ENCODE measurements at places on chromosomes 11 and 22.
A peak's percentile ranks its signal among the peaks of the same experiment; 100 is the strongest.

- DNase-seq = no peak
These were observed 4.4 kb upstream of the DDX17 start for GRCh38 chr22:38510416-38510970.

GRCh38 chr22:49295465-49295743, 532.3 kb downstream of the BRD1 start:
- no peak for DNase-seq

GRCh38 chr11:47715082-47715669, at the start of gene AGBL2:
TSS of gene AGBL2 (minus strand) at chr11:47715369. CDS start at chr11:47714650, 719 bp downstream.
- DNase-seq = peak; percentile 78

- no peak for DNase-seq
These were observed 28.7 kb downstream of the MCAM start for GRCh38 chr11:119288219-119288618.

- no peak for DNase-seq
These were observed 485.1 kb downstream of the OPCML start for GRCh38 chr11:133047036-133047770.

DNA sequence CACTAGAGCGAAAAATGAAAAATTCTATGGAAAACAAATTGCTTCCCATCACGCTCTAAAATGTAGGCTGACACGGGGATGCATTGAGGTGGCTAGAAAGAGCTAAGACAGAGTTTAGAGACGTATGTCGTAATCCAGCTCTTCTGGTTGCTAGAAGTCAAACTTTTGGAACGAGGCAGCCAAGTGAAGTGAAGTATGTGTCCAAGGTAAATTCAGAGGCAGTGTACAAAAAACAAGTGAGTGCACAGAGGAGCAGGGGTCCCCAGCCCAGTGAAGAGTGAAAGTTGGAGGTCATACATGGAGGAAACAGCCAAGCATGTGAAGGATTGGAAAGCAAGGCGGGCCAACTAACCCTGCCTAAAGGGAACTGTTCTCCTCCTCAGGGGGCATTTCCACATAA, 528.5 kb downstream of the NTM start:
- DNase-seq = no peak

GRCh38 chr11:32420937-32421901, 14.1 kb downstream of the WT1 start:
- no peak for DNase-seq

DNA sequence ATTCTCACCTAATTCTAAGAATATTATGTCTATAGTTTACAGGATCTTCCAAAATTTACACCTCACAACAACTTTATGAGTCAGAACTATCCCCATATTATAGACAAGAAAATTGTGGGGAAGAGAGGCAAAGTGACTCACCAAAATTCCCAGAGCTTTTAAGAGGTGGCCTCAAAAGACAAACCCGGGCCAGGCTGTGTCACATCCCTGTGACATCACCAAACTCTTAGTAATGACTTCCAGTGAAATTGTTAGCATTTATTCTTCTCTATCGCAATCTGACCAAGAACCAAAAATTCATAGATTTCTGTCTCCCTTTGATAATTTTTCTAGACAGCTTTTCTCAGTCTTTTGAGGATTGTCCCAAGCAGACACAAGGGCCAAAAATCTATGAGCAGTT, 134.3 kb downstream of the SNX19 start:
- no peak for DNase-seq

DNA sequence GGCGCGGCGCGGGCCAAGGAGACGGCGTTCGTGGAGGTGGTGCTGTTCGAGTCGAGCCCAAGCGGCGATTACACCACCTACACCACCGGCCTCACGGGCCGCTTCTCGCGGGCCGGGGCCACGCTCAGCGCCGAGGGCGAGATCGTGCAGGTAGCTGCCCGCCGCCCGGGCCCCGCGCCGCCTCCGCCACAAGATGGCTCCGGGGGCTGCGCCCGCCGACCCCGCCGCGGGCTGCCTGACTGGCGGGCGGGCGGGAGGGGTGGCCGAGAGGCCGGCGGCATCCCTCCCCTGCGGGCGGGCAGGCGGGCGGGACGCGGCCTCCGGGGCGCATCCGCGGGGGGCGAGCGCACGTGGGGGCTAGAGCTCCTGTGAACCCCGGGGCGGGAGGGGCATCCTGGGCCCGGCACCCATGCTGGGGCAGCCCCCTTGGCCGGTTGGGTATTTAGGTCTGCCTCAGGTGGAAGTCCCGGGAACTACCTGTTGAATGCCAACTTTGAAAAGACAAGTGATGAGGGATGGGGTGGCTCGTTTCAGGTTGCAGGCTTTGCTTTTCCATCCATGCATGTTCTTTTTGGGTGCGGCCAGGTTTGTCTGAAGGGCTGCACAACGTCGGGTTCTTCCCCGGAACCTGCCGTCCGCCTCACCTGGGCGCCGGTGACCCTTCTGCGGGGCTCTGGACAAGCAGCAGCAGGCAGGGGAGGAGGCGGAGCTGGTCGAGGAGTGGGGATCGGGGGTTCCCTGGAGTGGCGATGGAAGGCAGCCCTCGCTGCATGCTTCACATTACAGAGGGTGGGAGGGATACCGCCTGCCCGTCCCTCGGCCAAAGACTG, 760 bp downstream of the ZNRF3 start:
- DNase-seq = no peak

DNA sequence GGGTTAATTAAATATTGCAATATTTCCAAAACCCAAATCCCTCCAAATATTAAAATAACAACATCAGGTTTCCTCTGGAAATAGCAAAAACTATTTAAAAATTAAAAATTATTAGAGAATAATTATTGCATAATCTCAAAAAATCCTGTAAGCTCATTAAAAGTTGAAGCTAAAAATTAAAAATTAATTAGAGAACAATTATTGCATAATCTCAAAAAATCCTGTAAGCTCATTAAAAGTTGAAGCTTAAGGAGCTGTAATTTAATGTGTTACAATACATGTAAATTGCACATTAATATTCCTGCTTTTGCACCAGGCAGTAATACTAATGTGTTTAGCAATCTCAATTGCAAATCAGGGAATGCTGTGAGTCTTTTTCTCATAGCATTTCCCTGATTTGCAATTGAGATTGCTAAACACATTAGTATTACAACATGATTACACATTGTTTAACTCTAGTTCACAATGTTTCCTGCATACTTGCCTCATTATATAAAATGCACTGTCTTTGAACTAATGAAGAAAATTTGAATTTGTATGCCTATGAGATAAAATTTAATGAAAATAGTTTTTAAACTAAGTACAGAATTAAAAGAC, 247.7 kb downstream of the GUCY1A2 start:
- no peak for DNase-seq

- DNase-seq = no peak
These were observed 54.7 kb upstream of the KIRREL3 start for GRCh38 chr11:127055236-127055635.

DNA sequence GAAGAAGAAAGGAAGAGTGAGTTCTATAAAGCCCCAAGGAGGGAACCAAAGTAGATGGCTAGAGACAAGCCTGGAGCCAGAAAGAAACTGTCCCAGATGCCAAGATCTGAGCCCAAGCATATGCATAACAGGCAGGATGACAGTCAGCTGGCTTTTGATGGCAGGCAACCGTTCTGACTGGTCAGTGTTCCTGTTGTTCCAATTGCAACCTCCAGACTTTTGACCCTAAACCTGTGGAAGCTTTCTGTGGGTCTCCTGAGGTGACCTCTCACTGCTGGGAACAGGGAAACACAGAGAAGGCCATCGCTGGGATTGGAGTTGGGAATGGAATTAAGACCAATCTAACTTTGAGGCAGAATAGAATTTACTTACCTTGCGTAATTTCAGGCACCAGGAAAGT, 21.6 kb upstream of the NNMT start:
- no peak for DNase-seq

DNA sequence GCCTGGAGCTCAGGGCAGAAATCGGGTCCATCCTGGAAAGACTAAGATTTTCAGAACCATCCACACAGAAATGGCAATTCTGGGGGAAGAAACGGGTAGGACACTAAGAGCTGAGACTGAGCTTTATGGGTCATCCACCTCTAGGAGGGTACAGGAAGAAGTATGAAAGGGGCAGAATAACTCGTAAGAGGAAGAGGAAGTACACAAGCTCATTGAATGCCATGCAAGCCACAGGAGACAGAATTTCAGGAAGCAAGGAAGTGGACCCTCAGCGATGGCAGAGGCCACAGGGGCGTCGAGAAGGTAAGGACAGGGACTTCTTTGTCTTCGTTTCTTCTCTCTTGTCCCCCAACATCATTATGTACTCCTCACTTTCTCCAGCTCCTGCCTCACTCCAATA, 169.6 kb downstream of the MAML2 start:
- no peak for DNase-seq

DNA sequence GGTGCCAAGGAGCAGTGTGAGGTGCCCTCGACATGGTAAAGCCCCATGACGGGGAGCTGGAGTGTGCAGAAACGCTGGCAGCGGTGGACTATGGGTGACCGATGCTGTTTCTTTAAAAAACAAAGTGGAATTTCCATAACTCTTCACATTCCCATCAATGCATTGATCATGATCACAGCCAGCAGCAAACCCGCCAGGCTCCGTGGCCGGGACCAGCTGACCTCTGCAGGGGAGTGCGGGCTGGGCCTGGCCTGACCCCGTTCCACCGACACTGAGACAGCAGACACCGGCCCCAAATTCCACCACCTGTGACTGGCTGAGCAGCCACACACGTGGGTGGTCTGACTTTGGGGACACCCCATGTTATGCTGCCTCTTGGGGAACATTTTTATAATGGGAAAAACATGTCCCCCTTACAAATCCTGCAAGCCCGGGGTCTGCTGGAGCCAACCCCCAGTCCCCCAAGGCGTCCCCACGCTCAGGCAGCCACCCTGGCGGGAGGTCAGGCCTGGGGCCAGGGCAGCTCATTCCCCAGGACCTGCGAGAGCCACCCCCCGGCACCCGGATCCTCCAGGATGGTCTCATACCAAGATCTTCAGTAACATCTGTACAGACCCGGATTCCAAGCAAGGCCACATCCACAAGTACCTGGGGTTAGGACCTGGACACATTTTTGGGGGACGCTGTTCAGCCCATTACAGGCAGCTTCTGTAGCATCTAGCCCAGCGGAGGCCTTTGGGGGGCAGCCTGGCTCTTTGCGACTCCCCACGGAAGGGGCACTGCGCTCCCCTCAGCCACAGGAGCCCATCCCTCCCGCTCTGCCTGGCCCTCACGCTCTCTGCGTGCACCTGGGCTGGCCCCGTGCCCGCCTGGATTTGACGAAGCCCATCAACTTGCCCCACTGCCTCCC, 20.6 kb downstream of the OSBPL5 start:
- DNase-seq = no peak

- no peak for DNase-seq
These were observed 294.2 kb upstream of the ANO3 start for GRCh38 chr11:26037716-26038115.
